ENCODE measurements at places on chromosomes 2 and 18. TPM values are rescaled to one million over a fixed set of nuclear protein-coding genes. Genes with fewer than 3 reads are reported as not detected.
A peak's percentile ranks its signal among the peaks of the same experiment; 100 is the strongest.

DNA sequence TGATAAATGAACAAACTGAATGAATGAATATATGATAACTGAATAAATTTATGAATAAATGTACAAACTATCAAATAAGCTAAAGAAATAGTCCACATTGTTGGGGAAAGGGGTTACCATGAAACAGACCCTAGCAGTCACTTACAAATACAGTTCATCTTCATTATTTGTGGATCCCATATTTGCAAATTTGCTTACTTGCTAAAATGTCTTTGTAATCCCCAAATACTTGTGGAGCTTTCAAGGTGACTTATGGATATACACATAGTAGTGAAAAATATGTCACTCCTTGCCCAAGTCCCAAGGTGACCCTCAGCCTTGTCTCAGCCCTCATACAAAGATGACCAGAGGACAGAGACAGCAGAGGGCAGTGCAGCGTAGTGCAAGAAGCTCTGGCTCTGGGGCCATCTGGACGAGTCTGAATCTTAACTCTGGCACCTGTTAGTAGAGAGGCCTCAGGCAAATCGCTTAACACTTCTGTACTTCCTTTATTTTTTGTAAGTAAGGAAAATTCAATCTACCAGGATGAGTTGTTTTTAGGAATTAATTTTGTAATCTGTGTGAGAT lies 3.1 kb downstream of the PAIP2B start:
- DNase-seq = peak; percentile 63

Gene SLC5A7
- total RNA-seq = not detected

DNA sequence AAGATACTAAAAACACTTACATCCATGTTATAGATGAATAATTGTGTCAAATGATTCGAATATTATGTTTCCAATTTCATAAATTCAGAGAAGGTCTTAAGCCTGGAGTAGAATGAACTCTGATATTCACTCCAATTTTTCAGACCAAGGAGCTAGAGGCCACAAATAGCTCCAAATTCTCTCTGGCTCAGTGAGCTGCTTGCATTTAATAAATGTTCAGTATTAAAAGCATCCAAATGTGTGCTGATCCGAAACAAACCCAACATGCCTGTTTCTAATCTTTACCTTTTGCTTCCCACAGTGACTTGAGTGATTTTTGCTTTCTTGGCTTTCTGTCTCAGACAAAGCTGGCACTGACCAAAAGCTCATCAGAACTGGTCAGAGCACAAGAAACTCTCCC lies 291.4 kb downstream of the CCDC85A start:
- DNase-seq = no peak

DNA sequence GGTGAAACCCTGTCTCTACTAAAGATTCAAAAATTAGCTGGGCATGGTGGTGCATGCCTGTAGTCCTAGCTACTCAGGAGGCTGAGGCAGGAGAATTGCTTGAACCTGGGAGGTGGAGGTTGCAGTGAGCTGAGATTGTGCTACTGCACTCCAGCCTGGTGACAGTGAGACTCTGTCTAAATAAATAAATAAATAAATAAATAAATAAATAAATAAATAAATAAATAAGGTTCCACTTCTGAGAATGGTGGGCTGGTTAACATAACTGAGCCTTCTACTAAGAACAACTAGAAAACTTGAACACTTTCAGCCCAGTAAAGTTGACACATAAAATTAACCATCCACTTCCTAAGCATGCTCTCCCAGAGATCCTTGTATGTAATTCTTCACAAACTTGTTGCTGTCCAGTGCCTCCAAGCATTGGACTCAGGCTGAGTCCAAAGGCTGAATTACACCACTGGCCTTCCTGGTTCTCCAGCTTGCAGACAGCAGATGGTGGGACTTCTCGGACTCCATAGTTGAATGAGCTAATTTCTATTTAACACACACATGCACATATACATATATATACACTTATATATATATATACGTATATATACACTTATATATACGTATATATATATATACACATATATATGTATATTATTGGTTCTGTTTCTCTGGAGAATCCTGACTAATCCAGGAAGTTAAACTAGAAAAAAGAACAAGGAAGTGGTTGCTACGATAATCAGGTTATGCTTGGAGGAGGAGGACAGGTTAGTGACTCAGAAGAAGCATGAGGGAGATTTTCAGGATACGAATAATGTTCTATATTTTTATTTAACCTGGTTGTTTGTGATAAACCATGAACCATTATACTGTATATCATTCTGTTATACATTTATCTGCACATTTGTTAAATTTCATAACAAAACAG lies 348.8 kb downstream of the METTL4 start:
- no peak for DNase-seq

DNA sequence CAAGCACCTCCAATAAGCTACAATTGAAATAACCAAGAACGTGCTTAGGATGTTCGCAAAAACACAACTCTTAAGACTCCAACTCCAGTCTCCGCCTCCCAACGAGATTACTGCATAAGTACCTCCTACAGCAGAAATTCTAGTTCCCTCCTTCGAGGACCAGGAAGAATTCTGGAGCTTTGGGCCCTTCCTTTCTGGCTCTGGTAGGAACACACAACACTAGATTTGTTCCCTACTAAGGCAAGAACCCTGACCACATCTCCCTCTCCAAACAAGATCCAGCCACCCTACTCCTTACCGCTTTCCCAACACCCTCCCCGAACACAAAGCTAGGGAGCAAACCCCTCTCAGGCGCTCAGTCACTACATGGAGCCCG lies 721 bp downstream of the ADAM17 start:
- DNase-seq = peak; percentile 92

Gene SLC25A52
- total RNA-seq = not detected

DNA sequence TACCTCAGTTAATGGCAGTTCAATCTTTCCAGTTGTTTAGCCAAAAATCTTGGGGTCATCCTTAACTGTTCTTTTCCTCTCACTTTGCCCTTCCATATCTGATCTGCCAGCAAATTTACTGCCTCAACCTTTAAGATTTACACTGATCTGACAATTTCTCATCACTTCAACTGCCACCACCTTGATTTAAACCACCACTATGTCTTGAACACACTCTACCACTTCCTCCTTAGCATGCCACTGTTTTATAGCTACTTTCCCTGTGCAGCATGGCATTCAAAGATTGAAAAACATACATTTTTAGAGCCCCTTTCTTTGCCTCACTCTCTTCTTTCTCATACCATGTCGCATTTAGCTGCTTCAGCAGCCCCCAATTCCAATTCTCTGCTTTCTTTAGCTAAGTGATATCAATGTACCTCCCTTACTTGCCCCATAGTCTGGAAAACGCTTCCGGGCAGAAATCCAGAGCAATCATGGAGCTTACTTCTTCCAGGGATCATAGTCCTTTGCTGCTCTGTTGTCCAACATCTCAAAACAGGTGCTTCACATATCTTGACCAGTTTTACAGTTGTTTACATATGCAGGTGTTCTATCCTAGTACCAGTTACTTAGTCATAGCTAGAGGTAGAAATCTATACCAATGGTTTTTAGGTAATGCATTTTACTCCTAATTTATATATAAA lies 10.9 kb downstream of the PGAP1 start:
- DNase-seq = no peak

DNA sequence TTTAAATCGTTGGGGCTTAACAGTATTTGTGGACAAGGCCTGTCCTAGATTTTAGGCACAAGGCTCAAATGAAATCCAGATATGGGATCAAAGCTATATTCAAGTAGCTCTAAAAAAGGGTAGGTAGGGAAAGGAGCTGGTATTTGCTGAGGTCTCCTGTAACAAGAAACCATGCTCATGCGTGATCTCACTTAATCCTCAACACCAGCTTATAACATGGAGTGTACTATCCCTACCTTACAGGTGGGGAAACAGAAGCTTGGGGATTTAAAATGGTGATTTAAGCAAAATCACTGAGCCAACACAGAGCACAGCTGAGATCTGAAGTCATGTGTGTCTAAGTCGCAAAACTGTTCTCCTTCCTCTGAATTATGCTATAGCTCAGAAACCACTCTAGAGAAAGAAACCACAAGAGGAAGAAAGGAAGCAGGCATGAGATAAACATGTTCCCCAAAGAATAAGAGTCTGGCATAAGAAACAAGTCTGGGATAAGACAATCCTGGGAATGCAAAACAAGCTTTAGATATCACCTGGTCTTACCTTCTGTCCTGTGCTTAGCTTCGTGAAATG lies 43.1 kb downstream of the CYRIA start:
- no peak for DNase-seq

GRCh38 chr2:16114070-16114469 lies 173.7 kb downstream of the MYCN start:
- no peak for DNase-seq

- no peak for DNase-seq
Measured at GRCh38 chr2:30257266-30258214, 26.2 kb downstream of the LBH start.

Gene GAREM1
- 1.2 TPM for total RNA-seq

DNA sequence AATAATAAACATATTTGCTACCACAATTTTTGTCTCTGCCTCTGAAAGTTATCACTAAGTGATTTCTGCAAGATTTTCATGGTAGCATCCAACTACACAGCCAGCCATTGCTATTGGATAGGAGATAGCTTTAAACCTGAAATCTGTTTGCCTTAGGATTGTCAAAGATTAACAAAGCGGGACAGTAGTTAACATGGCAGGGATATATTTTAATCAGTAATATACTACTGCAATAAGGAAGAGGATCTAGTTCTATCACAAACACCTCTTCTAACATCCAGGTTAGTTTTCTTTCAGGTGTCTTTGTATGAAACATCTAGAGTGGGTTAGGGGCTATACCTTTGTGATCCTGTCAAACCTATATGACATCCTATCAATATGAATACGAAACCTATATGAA lies 641.3 kb downstream of the DPP10 start:
- DNase-seq = no peak

Gene HAAO
- not detected for total RNA-seq

- DNase-seq = no peak
Measured at GRCh38 chr2:72673279-72673678, 152.6 kb downstream of the EXOC6B start.

Gene GYPC
- 42.6 TPM for total RNA-seq

DNA sequence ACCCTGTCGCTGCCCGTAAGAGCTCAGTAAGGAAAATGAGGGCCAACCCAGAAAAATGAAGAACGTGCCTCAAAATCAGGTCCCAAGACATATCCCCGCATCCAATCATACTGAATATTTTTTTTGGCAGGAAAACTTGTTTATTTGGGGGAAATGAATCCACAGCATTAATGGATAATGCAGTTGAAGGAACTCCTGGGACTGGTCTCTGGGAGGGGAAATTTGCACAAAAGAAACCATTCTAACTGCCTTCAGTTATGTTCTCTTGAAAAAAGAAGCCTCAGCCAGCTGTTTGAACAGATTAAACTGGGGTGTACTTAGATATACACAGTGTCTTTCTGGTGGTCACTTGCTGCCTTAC lies 61.3 kb downstream of the SPRED2 start:
- DNase-seq = no peak

- peak; percentile 27 for DNase-seq
Measured at GRCh38 chr2:182240862-182241371, 185.9 kb downstream of the PDE1A start.

GRCh38 chr2:119871725-119872124 lies 112.0 kb downstream of the PTPN4 start:
- no peak for DNase-seq

DNA sequence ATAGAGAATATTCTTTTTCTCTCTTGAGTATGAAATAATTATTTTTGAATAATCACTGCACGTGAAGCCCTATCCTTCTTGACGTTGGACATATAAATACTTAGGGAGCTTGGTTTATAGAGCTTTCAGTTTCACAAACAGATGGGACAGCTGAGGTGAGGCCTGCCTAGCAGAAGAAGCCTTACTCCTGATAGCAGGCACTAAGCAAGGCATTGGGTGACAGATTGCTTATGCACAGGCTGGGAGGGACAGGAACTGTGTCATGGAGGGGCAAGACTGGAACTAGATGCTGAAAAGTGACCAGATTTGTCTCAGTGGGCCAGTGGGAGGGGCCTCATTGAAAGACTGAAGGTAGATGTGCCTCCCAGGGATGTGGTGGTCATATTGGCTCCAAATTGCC lies 220.8 kb downstream of the NEDD4L start:
- DNase-seq = no peak

DNA sequence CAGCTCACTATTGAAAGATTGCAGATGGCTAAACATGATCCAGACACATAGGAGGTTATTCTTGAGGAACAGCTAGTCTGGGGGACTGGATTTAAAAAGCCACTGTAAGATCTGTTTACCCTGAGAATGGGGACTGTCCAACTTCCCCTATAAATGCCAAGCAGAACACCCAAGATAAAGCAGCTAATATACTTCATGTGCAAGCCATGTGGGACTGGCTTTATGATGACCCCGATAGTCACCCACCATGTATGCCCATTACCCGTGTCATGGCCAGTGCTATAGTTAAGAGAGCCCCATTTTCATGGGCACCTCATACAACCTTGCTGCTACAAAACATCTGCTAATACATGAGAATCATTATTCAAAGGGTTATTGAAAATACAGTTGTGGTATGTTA lies 16.0 kb downstream of the YPEL5 start:
- no peak for DNase-seq

DNA sequence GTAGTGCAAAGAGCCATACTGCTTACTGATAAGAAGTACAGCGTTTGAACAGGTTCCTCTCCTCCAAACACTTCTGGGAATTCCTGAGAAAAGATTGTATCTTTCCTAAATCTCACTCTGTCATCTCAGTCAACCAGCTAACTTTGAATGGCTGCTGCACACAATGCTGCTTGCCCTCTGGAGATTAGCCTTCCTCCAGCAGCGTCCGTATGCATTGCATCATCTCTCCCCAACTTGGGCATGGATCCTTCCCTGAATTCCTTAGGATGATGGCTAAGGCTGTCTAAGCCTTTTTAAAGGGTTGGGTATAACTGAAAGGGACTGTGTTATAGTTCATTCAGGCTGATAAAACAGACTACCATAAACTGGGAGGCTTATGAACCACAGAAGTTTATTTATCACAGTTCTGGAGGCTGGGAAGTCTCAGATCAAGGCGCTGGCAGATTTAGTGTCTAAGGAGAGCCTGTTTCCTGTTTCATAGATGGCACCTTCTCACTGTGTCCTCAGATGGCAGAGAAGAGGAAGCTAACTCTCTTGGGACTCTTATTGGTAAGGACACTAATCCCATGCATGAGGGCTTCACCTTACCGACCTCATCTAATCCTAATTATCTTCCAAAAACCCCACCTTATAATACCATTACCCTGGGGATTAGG lies 105.3 kb downstream of the PAX3 start:
- DNase-seq = no peak

GRCh38 chr2:157061799-157062198 lies 195.7 kb upstream of the GALNT5 start:
- DNase-seq = no peak

DNA sequence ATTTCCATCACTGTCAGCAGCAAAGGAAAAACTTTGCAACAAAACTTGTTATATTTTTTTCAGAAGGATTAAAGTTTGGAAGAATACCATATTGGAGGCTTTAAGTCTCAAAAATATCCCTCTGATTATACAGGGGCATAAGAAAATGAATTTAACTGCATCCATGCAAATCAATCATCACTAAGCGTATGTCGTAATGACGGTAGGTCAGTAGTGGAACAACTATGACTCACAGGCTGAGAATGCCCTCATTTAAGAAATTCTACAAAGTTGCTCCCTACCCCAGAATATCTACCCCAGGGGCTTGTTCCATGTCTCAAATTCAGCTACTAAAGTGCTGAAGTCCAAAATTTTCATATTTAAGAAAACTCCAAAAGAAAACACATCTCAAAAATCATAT lies 12.5 kb upstream of the NAB1 start:
- peak; percentile 85 for DNase-seq

GRCh38 chr2:71595569-71595968 lies 142.2 kb downstream of the DYSF start:
- DNase-seq = no peak

Gene REG3A
- total RNA-seq = not detected

Measured in GM23248 (cell line).